AG20443 (cell line): ENCODE measurements at places on chromosomes 6 and 20.

- DNase-seq = no peak
Measured at GRCh38 chr6:125558241-125558843, 191.1 kb upstream of the HEY2 start.

GRCh38 chr20:48844996-48845395, 17.2 kb upstream of the PREX1 start:
- no peak for DNase-seq

- no peak for DNase-seq
Measured at GRCh38 chr6:47476781-47477496, 650 bp upstream of the CD2AP start.

GRCh38 chr20:39758876-39759275, 796.7 kb downstream of the DHX35 start:
- DNase-seq = no peak
